ENCODE measurements at places on chromosomes 1 and 21.

DNA sequence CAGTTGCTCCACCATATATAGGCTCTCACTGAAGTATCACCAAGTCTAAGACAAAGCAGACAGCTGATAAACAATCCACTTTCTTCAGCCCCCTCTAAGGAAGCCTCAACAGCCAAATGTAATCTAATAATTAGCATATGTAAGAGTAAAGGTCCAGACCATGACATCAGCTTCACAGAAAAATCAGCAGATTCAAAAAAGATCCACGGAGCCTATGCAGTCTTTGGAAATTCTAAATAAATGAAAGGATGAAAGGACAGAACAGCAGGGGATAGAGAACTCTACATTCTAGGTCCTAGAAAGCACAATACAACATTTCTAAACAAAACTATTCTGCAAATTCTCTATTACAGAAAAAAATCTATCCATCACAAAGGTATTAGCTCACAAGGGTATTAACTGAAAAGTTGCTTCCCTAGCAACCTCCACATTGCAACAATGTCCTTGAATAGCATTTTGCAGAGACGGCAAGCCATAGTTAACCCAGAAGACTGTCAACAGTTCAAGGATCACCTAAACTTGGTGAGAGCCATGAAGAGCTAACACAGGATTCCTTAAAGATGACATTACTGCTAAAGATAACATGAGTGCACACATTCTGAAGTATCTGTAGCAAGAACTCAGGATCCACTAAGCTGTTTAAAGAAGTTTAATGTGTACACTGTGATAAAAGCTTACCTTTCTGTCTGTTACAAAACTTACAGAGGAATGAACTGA is 74.3 kb downstream of the SIPA1L2 start:
- DNase-seq = no peak

GRCh38 chr1:231387770-231388669 is 34.1 kb downstream of the EGLN1 start:
- DNase-seq = no peak

DNA sequence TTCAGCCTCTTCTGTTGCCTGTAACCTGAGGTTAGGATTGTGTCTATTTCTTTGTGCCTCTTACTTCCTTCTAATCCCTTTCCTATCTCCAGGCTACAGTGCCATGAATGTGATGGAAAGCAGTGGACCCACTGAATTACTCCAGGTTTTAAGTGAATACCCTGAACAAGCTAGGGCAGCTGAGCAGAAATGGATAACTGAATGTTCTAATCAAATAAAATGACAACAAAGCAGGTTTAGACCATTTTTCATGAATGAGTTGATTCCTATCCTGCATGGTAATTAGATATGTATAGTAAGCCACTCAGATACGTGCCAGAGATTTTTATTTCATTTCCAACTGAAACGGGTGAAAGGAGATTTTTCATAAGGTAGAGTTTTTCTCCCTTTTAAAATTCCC is 127.5 kb upstream of the ZP4 start:
- no peak for DNase-seq

DNA sequence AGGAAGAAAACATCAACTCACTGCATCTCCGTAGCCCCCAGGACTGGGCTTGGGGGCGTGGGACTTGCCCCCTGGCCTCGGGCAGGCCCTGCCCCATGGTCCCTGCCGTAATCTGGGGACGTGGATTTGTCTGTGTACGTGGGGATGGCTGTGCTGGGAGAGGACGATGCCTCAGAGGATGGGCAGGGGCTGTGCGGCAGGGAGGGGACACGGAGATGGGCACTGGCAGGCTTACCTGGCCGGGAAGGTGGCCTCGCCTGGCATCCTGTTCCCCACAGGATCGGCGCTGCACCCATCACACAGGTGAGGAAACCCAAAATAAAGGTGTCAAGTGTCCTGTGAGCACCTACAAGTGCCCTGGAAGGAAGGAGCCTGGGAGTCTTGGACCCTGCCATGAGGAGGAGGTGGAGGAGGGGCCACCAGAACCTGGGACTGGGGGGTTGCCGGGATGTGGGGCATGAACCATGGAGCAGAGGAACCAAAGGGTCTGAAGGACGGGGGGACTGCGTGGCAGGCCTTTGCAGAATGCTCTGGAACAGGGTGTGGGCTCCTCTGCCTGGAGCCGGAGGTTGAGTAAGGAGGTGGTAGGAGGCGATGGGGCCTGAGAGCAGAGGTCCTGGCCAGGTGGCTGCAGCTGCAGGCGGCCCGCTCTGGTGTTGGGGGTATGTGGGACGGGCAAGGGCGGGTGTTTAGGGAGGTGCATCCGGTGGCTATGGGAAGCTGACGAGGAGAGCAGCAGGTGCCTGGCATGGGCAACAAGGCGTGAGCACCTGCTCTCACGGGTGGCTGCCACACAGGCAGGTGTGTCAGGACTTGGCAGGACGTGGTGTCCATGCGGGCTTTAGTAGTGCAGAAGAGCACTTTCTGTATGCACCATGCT is 27.8 kb upstream of the LRRC3 start:
- DNase-seq = no peak
